ENCODE measurements at places on chromosomes 12 and 14. TPM values are rescaled to one million over a fixed set of nuclear protein-coding genes. Genes with fewer than 3 reads are reported as not detected.

- no peak overlapping the region for H3K4me3 ChIP-seq
- H3K27ac ChIP-seq = no peak overlapping the region
Measured at GRCh38 chr14:88194531-88194930, 128.5 kb downstream of the KCNK10 start.

- H3K4me3 ChIP-seq = no peak overlapping the region
- no peaks in the 10 kb centered on the region for H3K36me3 ChIP-seq
- DNase-seq = no peak
- peaks cover 8% of the 10 kb centered on the region for H3K27me3 ChIP-seq
- H3K4me1 ChIP-seq = peaks cover 11% of the 10 kb centered on the region
Measured at GRCh38 chr12:52580496-52580895, 6.9 kb upstream of the KRT74 start.

DNA sequence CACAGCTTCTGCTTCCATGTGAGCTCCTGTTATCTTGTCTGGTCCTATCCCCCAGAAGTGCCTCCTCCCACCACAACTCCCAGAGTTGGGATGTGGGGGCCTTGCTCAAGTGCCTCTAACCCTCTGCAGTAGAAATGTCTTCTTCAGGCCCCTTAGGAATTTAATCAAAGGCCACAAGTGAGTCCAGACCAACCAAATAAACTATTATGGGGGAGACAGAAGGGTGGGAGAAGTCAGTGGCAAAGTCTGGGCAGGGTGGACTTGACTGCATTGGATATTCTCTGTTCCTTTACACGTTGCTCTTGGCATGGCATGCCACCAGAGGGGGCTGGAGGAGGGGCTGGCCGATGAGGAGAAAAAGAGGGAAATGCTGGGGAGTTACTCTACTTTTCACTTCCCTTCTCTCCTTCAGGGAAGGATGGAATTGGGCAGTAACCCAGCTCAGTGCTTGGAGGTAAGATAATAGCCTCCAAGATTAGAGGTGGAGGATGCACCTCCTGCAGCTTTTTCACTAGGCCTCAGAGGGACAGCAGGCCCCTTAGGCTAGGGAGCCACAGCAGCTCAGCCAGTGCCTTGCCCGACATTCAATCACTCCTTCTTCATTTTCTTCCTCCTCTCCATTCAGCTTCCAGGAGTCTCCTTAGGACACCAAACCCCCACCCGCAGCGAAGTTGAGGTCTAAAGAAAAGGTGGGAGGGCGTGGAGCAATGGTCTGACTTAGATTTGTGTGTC lies 1.2 kb upstream of the AP1G2 start:
- H3K36me3 ChIP-seq = peaks cover 27% of the 10 kb centered on the region
- peak overlapping the region; percentile 98 for H3K27ac ChIP-seq
- H3K4me3 ChIP-seq = peak overlapping the region; percentile 99
- DNase-seq = no peak
- peaks cover 38% of the 10 kb centered on the region for H3K4me1 ChIP-seq

GRCh38 chr14:54202288-54202687 lies 194.5 kb upstream of the CDKN3 start:
- no peaks in the 10 kb centered on the region for H3K4me1 ChIP-seq
- H3K27me3 ChIP-seq = peaks cover 3% of the 10 kb centered on the region
- H3K36me3 ChIP-seq = no peaks in the 10 kb centered on the region
- no peak overlapping the region for H3K27ac ChIP-seq
- H3K4me3 ChIP-seq = no peak overlapping the region

- no peak for DNase-seq
- H3K36me3 ChIP-seq = no peaks in the 10 kb centered on the region
Measured at GRCh38 chr14:80117876-80118275, 93.4 kb downstream of the DIO2 start.

DNA sequence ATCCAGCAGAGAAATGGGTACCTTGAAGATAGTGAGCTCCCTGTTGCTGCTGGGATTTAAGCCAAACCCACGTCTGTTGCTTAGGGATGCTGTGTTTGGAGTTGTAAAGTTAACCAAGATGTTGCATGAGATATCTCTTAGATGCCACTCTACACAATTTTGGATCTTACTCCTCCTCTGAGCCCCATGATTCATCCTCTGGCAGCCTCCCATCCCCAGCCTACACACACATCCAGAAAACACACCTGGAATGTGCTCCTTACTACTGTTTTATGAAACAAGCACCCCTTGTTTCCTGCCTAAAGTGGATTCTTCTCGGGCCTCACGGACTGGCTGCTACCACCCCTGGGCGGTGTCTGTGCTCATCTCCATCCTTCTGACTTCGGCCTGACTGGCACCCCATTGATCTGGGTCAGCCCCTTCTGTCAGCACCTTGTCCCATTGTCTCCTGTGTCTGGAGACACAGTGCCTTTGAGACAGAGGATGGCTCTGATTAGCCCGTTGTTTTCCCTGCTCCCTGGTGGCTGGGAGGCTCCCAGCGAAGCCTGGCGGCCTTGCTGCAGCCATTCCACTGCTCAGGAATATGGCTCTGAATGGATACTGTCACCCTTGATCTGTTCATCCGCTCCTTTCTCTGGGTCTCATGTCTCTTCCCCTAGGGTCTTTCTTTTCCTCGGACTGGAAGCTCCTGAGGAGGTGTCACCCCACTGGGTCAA lies 24.3 kb downstream of the TSPAN9 start:
- H3K27ac ChIP-seq = no peak overlapping the region
- no peaks in the 10 kb centered on the region for H3K36me3 ChIP-seq
- no peak for DNase-seq
- no peaks in the 10 kb centered on the region for H3K4me1 ChIP-seq

- DNase-seq = no peak
- H3K36me3 ChIP-seq = no peaks in the 10 kb centered on the region
- H3K4me3 ChIP-seq = no peak overlapping the region
- H3K4me1 ChIP-seq = no peaks in the 10 kb centered on the region
Measured at GRCh38 chr14:94379291-94380224, 8.8 kb downstream of the SERPINA1 start.

DNA sequence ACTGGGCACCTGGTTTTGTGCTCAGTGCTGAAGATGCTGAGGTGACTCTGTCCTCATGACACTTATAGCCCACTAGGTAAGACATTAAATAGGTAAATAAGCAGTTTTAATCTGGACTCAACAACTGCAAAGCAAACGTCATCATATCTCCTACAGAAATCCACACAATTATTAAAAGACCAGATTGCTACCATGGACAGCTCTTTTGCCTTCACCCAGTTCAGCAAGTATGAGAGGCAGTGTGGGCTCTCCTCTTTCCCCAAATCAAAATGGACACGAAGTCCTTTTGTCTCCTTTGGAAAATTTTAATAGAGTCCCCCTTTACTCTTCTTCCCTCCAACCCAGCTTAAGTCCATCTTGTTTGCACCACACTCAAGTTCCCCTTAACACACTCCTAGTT lies 171.1 kb downstream of the RPAP3 start:
- no peak overlapping the region for H3K4me3 ChIP-seq
- no peaks in the 10 kb centered on the region for H3K36me3 ChIP-seq
- no peak for DNase-seq
- H3K27ac ChIP-seq = no peak overlapping the region

DNA sequence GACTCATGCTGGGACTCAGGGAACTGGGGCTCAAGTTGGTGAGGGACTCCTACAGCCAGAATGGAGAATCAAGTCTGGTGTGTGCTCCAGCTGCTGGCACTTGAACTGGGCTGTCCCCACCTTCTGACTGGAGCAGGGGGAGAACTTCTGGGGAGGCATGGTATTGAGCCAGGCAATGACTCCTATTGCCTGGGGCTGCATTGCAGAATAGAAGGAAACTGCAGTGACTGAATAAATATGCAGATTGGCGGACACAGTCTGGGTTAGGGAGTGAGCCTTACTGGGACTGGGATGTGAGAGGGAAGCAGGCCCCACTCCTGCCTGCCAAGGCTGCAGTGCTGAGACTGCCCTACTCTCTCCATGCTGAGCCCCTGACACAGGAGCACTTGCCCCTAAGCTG lies 8.8 kb upstream of the ZNF268 start:
- no peaks in the 10 kb centered on the region for H3K27me3 ChIP-seq
- no peak overlapping the region for H3K4me3 ChIP-seq
- no peaks in the 10 kb centered on the region for H3K4me1 ChIP-seq
- no peak overlapping the region for H3K27ac ChIP-seq
- H3K36me3 ChIP-seq = peaks cover 1% of the 10 kb centered on the region
- peak; percentile 38 for DNase-seq

DNA sequence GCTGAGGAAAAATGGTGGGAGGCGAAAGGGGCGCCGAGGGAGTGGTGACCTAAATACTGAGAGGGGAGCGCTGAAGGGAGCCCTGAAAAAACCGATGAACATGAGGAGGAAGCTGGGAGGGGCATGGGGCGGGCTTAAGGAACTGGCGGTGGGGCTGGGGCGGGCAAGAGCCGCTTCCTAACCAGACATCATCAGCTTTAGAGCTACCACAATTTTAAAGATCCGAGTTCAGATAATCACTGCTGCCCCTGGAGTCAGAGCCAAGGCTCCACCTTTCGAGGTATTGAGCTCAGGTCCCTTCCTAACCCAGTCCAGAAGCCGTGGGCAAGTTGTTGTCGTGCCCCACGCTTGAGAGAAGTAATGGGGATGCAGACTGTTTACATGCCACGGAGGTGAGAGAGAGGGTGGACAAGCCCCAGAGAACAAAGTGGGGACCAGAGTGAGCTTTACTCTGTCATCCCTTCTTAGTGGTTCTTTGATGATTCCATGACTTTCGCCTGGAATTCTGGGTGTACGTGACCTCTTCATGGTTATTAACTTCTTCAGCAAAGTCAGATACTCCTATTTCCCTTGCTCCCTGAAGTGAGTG lies 393 bp downstream of the ORMDL2 start:
- H3K27me3 ChIP-seq = no peaks in the 10 kb centered on the region
- peaks cover 23% of the 10 kb centered on the region for H3K4me1 ChIP-seq
- DNase-seq = no peak
- no peak overlapping the region for H3K4me3 ChIP-seq
- peak overlapping the region; percentile 39 for H3K27ac ChIP-seq

GRCh38 chr12:24904871-24905270 lies 44.0 kb downstream of the BCAT1 start:
- H3K4me3 ChIP-seq = no peak overlapping the region
- no peak overlapping the region for H3K27ac ChIP-seq
- peaks cover 4% of the 10 kb centered on the region for H3K27me3 ChIP-seq
- H3K4me1 ChIP-seq = peaks cover 29% of the 10 kb centered on the region
- no peaks in the 10 kb centered on the region for H3K36me3 ChIP-seq

DNA sequence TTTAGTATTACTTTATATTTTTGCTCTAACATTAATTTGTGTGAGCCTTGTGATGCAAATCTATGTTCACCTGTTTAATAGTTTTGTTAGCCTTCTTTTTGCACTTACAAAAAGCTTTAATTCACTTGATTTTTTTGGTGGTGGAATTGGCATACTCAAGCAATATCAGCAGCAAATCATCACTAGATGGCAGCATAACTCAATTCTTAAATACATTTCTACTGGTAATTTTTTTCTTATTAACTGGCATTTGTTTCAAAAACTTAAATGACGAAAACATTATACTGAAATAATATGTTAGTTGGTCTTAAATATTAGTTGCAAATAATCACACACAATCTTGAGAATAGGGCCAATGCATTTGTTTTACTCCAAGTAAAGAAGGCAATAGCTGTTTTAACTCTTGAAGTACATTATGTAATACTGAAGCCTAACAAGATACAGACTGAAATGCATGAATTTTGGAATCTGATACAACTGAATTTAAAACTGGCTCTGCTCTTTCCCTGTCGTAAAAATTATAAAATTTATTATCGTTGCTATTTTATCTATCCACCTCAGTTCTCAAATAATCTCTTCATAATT lies 151.5 kb downstream of the ATXN7L3B start:
- no peaks in the 10 kb centered on the region for H3K36me3 ChIP-seq
- no peaks in the 10 kb centered on the region for H3K27me3 ChIP-seq
- H3K4me3 ChIP-seq = no peak overlapping the region
- no peak for DNase-seq
- no peaks in the 10 kb centered on the region for H3K4me1 ChIP-seq

DNA sequence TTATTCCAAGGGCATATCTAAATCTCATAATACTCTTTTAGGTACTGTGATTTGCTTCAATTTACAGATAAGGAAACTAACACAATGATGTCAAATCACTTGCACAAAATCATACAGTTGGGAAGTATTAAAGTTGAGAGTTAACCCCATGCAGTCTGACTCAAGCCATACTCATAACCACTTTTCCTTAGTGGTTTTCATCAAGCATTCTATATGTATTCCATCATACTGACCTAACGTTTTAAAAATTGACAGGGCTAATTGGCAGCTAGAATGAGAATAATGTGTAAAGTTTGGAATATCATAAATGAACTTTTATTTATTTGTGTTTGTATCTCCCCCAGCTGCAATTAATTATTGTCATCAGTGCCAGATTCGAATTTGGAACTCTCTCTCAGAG lies 20.9 kb downstream of the PUS7L start:
- no peaks in the 10 kb centered on the region for H3K4me1 ChIP-seq
- no peak overlapping the region for H3K27ac ChIP-seq
- H3K27me3 ChIP-seq = no peaks in the 10 kb centered on the region

The KCNH3 gene
- total RNA-seq = 1.5 TPM

The SLC6A13 gene
- not detected for total RNA-seq

The CHD8 gene
- 104 TPM for total RNA-seq

The ST8SIA1 gene
- 0.28 TPM for total RNA-seq

The FGD6 gene
- total RNA-seq = 0.45 TPM

The POTEM gene
- total RNA-seq = not detected

The DUSP16 gene
- 48.3 TPM for total RNA-seq

The SYNDIG1L gene
- total RNA-seq = not detected

The C14orf39 gene
- not detected for total RNA-seq

The ENTPD5 gene
- total RNA-seq = 10.6 TPM

The AMDHD1 gene
- 0.21 TPM for total RNA-seq

The FAR2 gene
- total RNA-seq = 5.2 TPM

Data from activated CD4-positive, alpha-beta T cell treated with anti-CD3 and anti-CD28 coated beads, Interleukin-2, amount 10 ng/mL, durations not matched to agents 24 days and 14 days (primary cell).